Panc1 (cell line): ENCODE measurements at places on chromosomes 3 and 15. TPM values are rescaled to one million over a fixed set of nuclear protein-coding genes. Genes with fewer than 3 reads are reported as not detected.

DNA sequence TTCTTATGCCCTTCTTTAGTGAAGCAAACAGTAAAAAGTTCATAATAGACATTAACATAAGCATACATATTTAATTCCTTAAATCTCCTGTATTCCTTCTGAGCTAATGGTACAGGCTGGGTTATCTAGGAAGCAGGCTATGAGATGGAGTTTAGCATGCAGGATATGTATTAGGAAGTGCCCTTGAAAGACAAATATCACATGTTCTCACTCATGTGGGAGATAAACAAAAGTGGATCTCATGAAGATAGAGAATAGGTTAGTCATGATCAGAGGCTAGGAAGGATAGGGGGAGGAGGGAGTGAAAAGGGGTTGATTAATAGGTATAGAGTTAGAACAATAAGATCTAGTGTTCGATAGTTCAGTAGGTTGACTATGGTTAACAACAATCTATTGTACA is 105.4 kb downstream of the CLASP2 start:
- H3K27me3 ChIP-seq, result no peaks in the 10 kb centered on the region
- H3K4me1 ChIP-seq, result no peaks in the 10 kb centered on the region
- no peak overlapping the region for H3K27ac ChIP-seq

The ANKUB1 gene
- total RNA-seq, result not detected

- H3K4me3 ChIP-seq, result no peak overlapping the region
- peak overlapping the region; percentile 58; the same call in 1 of the 2 replicates for H3K27ac ChIP-seq
- DNase-seq, result no peak
- H3K36me3 ChIP-seq, result no peaks in the 10 kb centered on the region
These were observed 317.7 kb upstream of the TLE3 start for GRCh38 chr15:70415398-70415797.

The AMOTL2 gene
- total RNA-seq, result 146 TPM

- no peaks in the 10 kb centered on the region for H3K4me1 ChIP-seq
- no peaks in the 10 kb centered on the region for H3K27me3 ChIP-seq
- no peaks in the 10 kb centered on the region for H3K36me3 ChIP-seq
- no peak overlapping the region for H3K4me3 ChIP-seq
- H3K27ac ChIP-seq, result no peak overlapping the region
These were observed 25.7 kb upstream of the MYLK start for GRCh38 chr3:123909785-123910184.

The ZBTB47 gene
- 3.6 TPM for total RNA-seq

DNA sequence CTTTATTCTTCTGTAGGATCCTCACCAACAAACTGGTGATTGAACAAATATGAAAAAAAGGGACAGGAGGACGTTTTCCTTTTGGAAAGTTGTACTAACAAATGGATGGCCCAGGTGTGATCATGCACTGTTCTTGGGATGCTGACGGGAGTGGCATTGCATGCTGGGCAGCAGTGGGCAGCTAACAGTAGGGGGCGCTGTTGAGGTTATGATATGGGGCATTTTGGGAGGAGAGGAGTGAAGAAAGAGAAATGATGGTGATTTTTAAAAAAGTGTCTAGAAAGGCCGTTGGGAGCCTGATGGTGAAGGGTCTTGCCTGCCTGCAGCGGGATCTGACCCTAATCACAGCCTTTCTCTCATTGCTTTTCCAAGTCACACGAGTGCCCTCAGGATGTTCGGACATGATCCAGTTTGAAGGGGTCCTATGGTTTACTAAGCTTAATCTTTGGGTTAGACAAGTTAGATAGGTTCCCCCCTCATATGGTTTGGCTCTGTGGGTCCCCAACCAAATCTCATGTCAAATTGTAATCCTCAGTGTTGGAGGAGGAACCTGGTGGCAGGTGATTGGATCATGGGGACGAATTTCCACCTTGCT is 46.2 kb upstream of the PRTG start:
- H3K36me3 ChIP-seq, result no peaks in the 10 kb centered on the region
- H3K27me3 ChIP-seq, result no peaks in the 10 kb centered on the region
- no peak for DNase-seq
- no peak overlapping the region for H3K27ac ChIP-seq
- no peak overlapping the region for H3K4me3 ChIP-seq

The HRG gene
- total RNA-seq, result not detected

The PLA2G4F gene
- total RNA-seq, result not detected

The TPM1 gene
- total RNA-seq, result 298 TPM

DNA sequence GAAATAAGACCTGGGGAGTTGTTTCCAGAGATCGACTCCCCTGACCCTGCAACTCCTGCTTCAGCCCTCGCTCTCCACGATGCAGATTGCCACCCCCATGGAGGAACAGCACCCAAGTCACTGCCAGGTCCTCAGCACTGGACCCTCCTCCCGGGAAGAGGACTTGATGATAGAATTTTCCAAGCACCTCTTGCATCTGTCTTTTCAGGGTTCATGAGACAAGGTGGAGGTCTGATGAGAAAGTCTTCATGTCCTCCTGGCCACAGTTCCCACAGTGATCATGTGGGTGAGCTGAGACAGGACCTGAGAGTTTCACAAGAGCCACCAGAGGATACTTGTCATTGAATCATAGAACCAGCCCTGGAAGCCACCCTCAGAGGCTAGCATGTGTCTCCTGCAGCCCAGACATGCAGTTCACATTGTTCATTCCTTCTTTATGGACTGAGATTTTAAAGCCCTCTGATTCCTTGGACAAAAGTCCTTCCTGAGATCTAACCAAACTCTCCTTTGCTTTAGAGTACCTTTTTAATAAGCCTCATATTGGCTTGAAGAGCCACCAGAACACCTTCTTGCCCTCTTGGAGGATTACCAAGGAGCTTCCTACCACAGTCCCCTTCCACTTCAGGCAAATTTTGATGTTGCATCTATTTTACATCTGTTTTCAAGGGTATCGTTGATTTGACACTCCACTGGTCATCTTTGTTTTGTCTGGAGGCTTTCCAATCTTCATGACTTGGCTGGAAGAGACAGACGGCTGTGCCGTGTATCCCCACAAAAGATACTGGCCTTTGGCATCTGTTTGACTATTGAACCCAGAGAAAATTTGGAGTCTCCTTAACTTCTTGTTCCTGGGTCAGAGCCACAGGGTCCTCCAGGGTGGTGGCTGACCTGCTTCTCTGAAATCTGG is 224.8 kb upstream of the BHLHE40 start:
- no peak for DNase-seq
- no peak overlapping the region for H3K4me3 ChIP-seq
- no peaks in the 10 kb centered on the region for H3K36me3 ChIP-seq
- H3K27ac ChIP-seq, result no peak overlapping the region
- H3K27me3 ChIP-seq, result no peaks in the 10 kb centered on the region

The CHRNA5 gene
- total RNA-seq, result 52.4 TPM

The TGM5 gene
- total RNA-seq, result not detected

DNA sequence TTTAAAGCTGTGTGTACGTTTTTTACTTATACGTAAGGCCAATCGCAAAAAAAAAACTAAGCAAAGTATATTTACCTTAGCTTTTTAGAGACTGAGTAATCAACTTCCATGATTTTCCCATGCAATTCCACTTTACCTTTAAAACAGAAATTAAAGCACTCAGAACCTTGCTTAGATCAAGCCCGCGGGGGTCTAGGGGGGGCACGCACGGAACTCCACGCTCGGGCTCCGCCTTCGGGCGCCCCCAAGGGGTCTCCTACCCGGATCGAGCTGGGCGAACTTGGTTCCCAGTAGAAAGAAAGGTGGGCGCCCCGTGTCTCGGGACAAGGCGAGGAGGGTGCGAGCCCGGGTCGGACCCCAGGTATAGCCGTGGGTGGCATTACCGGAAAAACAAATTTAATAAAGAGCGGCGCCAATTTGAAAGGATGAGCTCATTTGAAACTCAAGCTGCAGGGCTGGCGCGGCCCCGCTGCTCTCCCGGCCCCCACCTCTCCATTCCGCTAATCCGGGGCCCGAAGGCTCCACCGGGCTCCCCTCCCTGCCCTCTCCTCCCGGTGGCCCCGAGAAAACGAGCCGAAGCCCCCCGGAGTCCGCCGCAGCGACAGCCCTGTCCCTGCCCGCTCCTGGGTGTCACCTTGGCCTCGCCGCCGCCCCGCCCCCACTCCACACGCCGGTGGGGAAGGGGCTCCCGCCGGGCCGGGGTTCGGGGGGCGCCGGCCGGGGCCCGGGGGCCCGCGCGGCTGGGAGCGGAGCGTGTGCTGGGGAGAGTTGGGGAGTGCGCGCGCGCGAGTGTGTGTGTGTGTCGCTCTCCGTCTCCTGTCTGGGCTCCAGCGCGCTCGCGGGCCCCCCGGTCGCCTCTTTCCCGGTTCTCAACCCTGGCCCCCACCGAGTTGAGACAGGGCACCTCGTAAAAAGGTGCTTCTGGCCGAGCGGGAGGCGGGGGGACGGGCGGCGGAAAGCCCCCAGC is 1.5 kb downstream of the IGF2BP2 start:
- no peak for DNase-seq
- peaks cover 6% of the 10 kb centered on the region for H3K36me3 ChIP-seq
- H3K4me1 ChIP-seq, result peaks cover 43% of the 10 kb centered on the region
- peak overlapping the region; percentile 89 for H3K4me3 ChIP-seq

DNA sequence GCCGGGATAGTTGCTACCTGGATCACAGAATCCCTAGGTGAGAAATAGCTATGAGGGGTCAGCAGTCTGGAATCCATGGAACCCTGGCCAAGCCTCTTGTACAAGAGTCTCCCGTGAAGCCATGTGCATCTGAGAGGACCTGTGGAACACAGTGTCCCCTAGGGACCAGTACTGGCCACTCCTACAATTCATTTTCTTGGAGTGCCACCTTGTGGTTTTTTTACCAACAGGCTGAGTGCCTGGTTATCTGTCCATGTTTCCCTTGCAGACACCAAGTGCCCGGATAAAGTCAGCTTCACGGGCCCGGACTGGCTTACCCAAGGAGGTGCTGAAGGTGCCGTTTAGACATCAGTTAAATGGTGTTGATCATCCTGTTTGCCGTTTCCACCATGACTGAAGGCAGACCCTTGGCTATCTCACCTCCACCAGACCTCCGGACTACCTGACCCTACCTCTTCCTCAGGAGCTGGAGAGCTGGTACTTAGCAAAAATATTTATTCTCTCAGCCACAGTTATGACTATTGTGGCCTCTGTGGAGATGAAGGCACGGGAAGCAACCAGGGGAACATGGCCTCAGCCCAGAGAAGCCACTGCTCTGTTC is 93.9 kb downstream of the RBPMS2 start:
- H3K4me1 ChIP-seq, result 0 out of 2 replicates have a peak, but pooled peaks cover 6% of the 10 kb centered on the region
- H3K36me3 ChIP-seq, result peaks cover 9% of the 10 kb centered on the region; the same call in 1 of the 2 replicates
- H3K27ac ChIP-seq, result no peak overlapping the region
- no peak overlapping the region for H3K4me3 ChIP-seq

The MESP2 gene
- total RNA-seq, result 1.1 TPM

The TMC3 gene
- total RNA-seq, result not detected

- no peaks in the 10 kb centered on the region for H3K27me3 ChIP-seq
- DNase-seq, result no peak
These were observed 568.9 kb downstream of the EDEM1 start for GRCh38 chr3:5756443-5756842.

DNA sequence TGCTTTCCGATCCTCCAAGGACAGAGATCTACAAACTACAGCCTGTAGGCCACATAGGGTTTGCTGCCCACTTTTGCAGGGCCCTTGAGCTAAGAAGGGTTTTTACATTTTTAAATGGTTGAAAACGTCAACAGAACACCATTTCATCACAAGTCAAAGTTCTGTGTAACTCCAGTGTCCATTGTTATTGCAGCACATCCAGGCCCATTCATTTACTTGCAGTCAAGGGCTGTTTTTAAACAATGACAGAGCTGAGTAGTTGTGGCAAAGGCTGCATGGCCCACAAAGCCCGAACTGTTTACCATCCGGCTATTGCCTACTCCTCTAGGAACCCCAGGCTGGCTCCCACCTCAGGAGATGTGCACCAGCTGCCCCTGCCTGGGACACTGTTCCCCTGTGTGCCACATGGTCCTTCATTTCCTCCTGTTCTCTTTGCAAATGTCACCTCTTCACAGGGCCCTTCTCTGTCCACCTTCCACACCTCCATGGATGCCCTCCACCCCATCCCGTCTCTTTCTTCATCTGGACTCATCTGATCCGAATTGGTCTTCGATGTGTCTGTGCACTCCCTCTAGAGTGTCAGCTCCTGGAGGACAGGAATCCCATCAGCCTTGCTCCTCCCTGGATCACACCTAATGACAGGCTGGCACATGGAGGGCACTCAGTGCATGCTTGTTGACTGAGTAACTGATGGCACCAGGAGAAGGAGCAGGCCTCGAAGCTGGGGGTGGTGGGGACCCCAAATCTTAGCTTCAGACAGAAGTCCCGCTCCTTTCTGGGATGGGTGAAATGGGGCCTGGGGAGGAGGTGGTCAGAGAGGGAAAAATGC is 69.5 kb upstream of the IQSEC1 start:
- H3K27me3 ChIP-seq, result no peaks in the 10 kb centered on the region
- no peaks in the 10 kb centered on the region for H3K36me3 ChIP-seq
- no peak overlapping the region for H3K27ac ChIP-seq
- no peak overlapping the region for H3K4me3 ChIP-seq
- DNase-seq, result no peak
